ENCODE measurements at places on chromosomes 3 and 15.

GRCh38 chr15:57554812-57555179 lies 36.9 kb upstream of the MYZAP start:
- no peak for DNase-seq

GRCh38 chr15:86231864-86232721 lies 152.4 kb downstream of the AGBL1 start:
- DNase-seq: no peak

DNA sequence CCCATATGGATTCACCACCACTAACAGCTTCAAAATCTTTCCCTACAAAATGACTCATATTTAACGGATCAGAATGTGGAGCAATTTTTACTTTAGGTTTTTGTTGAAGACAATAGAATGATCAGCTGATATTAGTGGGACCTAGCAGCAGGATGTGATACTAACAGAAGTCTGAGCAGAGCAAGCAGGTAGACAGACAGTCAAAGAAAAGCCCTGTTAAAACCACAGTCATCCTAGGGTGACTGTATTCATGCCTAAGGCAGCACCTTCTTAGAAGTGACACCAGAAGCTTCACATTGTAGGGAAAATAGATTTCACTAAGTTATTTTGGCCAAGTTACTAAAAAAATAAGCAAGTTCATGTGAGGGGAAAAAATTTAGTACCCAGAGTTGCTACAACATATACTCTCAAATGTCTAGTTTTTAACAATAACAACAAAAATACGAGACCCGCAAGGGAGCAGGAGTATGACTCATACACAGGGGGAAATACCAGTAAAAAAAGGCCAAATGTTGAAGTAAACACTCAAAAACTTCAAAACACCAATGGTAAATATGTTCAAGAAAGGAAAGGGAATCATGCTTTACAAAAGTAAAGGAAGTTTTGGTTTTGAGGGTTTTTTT lies 590.9 kb downstream of the EPHA3 start:
- no peak for DNase-seq

DNA sequence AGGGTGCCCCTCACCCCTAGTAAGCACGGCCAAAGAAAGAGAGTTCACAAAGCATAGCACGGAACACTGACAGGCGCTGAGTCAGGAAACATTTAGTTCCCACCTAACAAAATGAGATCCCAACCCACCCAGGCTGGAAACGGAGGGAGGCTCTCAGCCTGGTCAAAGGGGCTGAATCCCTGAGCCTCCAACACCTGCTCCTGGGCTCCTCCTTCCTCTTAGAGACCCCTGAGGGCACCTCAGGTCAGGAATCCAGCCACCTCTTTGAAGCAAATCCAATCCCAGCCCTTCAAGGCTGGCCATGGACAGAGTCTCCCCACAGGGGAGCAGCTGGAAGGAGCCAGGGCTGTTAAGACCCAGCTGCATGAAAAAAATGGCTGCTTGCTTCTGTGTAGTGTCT lies 154.4 kb upstream of the HES1 start:
- DNase-seq: no peak

DNA sequence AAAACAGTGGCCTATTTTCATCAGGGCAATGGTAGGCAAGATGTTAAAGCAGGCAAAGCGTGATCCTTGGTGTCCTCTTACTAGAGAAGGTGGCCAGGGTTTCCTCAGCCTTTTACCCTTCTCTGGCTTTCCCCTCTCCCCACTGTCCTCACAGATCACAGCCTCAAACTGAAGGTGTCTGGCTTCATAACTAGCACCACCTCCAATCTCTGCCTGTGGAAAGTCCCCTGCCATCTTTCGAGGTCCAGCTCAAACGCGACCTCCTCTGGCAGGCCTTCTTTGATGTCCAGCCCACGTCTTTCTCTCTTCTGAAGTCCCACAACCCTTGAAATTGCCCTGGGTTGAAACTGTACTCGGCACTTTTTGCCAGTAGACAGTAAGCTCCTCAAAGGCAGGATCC lies 35.9 kb downstream of the CYP19A1 start:
- no peak for DNase-seq

DNA sequence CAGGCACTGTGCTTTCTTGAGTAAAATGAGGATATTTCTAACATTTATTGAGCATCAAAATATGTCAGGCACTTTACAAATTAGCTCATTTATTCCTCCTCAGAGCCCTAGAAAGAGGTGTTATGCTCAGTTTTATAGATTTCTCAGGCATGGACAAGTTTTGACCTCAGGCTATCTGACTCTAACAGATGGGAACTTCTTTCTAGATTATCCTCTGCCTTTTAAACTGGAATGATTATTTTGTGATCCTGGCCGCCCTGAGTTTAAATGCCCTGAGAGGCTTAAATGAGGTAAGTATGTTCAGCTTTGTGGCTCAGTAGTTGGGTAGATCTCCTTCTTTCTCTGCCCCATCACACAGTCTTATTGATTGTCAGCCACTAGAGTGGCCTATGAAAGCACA lies 32.3 kb upstream of the ATP1B3 start:
- no peak for DNase-seq
